ENCODE measurements at places on chromosomes 7 and 10. TPM values are rescaled to one million over a fixed set of nuclear protein-coding genes. Genes with fewer than 3 reads are reported as not detected.

GRCh38 chr10:22222236-22223190 lies 4.7 kb upstream of the EBLN1 start:
- H3K36me3 ChIP-seq, result no peaks in the 10 kb centered on the region
- no peak for DNase-seq
- H3K4me3 ChIP-seq, result no peak overlapping the region
- H3K27me3 ChIP-seq, result peaks cover 1% of the 10 kb centered on the region
- H3K4me1 ChIP-seq, result no peaks in the 10 kb centered on the region

Gene UNCX
- total RNA-seq, result 106 TPM

Gene CLRN3
- total RNA-seq, result not detected

Gene CYP2C19
- not detected for total RNA-seq

All from glutamatergic neuron (in vitro differentiated cells).